ENCODE measurements at places on chromosomes 12 and 14. TPM values are rescaled to one million over a fixed set of nuclear protein-coding genes. Genes with fewer than 3 reads are reported as not detected.

Gene RASSF9
- total RNA-seq = not detected

Gene REM2
- total RNA-seq = 0.14 TPM

Gene B3GNT4
- total RNA-seq = 0.92 TPM

Gene DDN
- total RNA-seq = 1.3 TPM

Gene TRHDE
- not detected for total RNA-seq

Gene ASB2
- 26.4 TPM for total RNA-seq

DNA sequence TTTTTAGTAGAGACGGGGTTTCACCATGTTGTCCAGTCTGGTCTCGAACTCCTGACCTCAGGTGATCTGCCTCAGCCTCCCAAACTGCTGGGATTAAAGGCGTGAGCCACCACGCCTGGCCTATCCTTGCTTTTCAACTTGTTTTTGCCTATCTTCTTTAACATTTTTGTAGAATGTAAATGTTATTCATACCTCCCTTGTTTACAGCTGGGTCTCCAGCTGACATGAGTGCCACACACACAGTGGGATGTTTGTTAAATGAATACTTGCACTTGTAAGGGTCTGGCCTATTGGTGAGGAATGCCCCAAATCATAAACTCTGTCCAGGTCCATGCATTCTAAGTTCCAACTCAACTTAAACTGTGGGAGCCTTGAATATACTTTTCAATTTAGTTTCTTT lies 176.3 kb downstream of the ANO4 start:
- DNase-seq = no peak
- H3K27me3 ChIP-seq = no peaks in the 10 kb centered on the region
- no peaks in the 10 kb centered on the region for H3K36me3 ChIP-seq
- no peak overlapping the region for H3K27ac ChIP-seq
- H3K4me1 ChIP-seq = no peaks in the 10 kb centered on the region

GRCh38 chr14:62126879-62127478 lies 364.8 kb downstream of the SNAPC1 start:
- H3K36me3 ChIP-seq = no peaks in the 10 kb centered on the region
- no peak overlapping the region for H3K27ac ChIP-seq
- H3K4me1 ChIP-seq = no peaks in the 10 kb centered on the region
- no peak for DNase-seq

- no peak overlapping the region for H3K4me3 ChIP-seq
- H3K36me3 ChIP-seq = no peaks in the 10 kb centered on the region
- peaks cover 18% of the 10 kb centered on the region for H3K27me3 ChIP-seq
- no peak for DNase-seq
- peaks cover 6% of the 10 kb centered on the region for H3K4me1 ChIP-seq
These were observed 216.1 kb downstream of the MSRB3 start for GRCh38 chr12:65494537-65494936.

DNA sequence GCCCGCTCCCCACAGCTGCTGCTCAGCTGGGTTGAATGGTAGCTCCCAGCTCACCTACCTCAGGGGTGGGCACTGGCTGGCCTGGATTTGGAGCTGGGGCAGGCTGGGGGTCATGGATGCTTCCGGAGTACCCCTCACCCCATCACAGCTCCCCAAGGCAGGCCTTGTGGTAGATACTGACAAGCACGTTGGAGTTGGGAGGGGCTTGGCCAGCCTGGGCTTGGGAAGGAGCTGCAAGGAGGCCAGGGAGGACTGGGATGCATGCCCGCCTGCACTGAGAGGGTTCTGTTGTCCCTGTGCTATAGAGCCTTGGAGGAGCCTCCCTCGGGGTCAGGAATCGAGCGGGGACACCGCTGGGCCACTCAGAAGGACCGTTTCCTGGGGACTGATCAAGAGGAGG lies 14.2 kb downstream of the TMEM63C start:
- no peak overlapping the region for H3K4me3 ChIP-seq
- H3K27me3 ChIP-seq = no peaks in the 10 kb centered on the region
- no peak for DNase-seq
- no peaks in the 10 kb centered on the region for H3K4me1 ChIP-seq

DNA sequence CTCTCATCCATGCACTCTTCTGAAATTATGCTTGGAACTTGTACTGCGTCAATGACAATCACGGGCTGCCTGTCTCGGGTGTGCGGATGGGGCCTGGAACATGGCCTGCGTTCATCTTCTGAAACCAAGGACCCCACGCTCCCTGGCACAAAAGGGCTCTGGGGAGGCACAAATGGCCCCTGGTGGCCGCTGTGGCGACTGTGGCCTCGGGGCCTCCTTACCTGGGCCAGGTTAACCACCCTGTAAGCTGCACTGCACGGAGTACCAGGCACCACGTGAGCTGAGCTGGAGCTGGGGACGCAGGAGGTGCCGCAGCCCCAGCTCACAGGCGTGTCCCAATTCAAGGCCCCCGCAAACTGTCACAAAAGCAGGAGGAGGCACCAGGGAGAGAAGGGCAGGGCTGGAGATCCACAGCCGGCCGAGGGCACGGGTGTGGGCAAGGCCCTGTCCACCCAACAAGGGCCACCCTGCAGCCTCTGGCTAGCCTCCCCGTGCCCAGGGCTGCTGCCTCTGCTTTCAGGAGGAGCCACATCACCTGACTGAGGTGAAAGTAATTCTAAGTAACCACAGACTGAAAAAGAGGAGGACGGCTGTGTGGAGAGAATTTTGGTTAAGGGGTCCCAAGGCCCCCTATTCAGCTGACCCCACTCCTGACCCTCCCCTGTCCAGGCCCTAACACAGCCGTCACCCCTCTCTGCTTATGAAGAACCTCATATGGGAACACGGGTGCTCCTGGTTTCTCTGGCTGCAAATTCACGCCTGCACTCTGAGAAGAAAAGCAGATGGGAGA lies 61.1 kb upstream of the GALNT9 start:
- H3K4me1 ChIP-seq = no peaks in the 10 kb centered on the region
- DNase-seq = no peak
- no peak overlapping the region for H3K27ac ChIP-seq
- peaks cover 33% of the 10 kb centered on the region for H3K27me3 ChIP-seq
- no peak overlapping the region for H3K4me3 ChIP-seq

- no peaks in the 10 kb centered on the region for H3K27me3 ChIP-seq
- DNase-seq = no peak
- no peak overlapping the region for H3K27ac ChIP-seq
- H3K4me3 ChIP-seq = no peak overlapping the region
These were observed 479.7 kb upstream of the MGAT4C start for GRCh38 chr12:86735851-86736250.

GRCh38 chr14:103848175-103849077 lies 1.1 kb upstream of the PPP1R13B start:
- peak; percentile 14 for DNase-seq
- H3K4me1 ChIP-seq = peaks cover 16% of the 10 kb centered on the region
- H3K27ac ChIP-seq = no peak overlapping the region
- H3K4me3 ChIP-seq = peak overlapping the region; percentile 64

DNA sequence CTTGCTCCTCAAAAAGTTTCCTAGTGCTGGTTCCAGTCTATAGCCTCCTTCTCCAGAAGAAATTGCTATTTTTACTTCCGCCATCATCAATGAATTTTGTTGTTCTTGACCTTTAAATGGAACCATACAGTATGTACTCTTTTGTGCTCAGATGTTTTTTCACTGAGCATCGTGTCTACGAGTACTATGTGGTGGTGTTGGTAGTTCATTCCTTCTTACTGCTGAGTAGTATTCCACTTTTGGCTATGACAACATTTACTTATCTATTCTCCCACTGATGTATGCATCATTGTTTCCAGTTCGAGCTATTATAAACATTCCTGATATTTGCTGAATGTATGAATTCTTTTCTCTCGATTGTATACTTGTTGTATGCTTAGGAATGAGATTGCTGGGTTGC lies 28.6 kb downstream of the SLC2A14 start:
- H3K27ac ChIP-seq = no peak overlapping the region
- H3K36me3 ChIP-seq = no peaks in the 10 kb centered on the region
- peaks cover 17% of the 10 kb centered on the region for H3K27me3 ChIP-seq

DNA sequence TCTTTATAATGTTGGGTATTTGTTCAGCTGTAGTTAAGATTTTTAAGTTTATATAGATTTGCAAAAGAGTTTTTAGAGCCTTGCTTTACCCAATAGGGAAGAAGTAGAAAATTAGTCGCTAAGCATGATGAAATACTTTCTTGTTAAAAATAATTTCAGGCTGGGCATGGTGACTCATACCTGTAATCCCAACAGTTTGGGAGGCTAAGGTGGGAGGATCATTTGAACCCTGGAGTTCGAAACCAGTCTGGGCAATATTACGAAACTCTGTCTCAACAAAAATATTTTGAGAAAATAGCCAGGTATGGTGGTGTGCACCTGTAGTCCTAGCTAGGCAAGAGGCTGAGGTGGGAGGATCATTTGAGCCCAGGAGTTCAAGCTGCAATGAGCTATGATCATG lies 18.7 kb upstream of the SCFD1 start:
- no peaks in the 10 kb centered on the region for H3K4me1 ChIP-seq
- H3K27ac ChIP-seq = no peak overlapping the region
- DNase-seq = no peak
- H3K27me3 ChIP-seq = no peaks in the 10 kb centered on the region

DNA sequence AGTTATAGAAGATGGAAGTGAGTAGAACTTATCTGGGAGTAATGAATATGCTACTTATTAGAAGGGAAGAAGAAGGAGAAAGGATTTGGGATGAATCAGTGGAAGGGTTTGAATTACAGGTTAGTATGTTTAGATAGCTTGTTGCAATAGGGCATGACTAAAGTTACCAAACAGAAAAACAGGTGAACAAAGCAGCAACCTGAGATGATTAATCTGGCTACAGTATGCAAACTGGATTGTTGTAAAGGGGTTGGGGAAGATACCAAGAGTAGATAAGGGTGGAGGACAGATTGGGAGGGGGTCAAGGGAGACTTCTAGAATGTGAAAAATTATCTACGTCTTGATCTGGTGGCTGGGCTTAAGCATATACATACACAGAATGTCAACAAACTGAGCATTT lies 73.4 kb upstream of the CLEC14A start:
- DNase-seq = no peak
- no peak overlapping the region for H3K27ac ChIP-seq
- no peaks in the 10 kb centered on the region for H3K27me3 ChIP-seq
- no peaks in the 10 kb centered on the region for H3K4me1 ChIP-seq
- no peaks in the 10 kb centered on the region for H3K36me3 ChIP-seq

GRCh38 chr12:58537278-58537677 lies 383.0 kb downstream of the LRIG3 start:
- no peak for DNase-seq
- no peak overlapping the region for H3K27ac ChIP-seq
- H3K36me3 ChIP-seq = no peaks in the 10 kb centered on the region

DNA sequence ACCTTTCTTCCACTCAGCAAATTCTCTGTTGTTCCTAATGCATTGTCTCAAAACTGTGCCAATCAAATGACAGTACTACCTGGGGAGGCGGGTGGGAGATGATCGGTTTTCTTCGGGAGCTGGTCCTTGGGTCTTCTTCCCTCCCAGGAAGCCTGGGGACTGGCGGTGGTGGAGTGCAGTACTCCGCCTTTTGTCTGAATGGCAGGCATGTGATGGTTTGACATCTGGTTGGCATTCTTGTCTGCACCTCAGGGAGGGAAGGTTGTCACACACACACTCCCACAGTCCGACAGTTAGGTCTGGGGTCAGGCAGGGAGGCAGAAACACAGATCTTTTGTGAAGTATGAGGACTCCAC lies 114.8 kb downstream of the SNAPC1 start:
- H3K27ac ChIP-seq = no peak overlapping the region
- H3K27me3 ChIP-seq = peaks cover 27% of the 10 kb centered on the region
- no peak for DNase-seq
- H3K36me3 ChIP-seq = no peaks in the 10 kb centered on the region
- no peaks in the 10 kb centered on the region for H3K4me1 ChIP-seq

DNA sequence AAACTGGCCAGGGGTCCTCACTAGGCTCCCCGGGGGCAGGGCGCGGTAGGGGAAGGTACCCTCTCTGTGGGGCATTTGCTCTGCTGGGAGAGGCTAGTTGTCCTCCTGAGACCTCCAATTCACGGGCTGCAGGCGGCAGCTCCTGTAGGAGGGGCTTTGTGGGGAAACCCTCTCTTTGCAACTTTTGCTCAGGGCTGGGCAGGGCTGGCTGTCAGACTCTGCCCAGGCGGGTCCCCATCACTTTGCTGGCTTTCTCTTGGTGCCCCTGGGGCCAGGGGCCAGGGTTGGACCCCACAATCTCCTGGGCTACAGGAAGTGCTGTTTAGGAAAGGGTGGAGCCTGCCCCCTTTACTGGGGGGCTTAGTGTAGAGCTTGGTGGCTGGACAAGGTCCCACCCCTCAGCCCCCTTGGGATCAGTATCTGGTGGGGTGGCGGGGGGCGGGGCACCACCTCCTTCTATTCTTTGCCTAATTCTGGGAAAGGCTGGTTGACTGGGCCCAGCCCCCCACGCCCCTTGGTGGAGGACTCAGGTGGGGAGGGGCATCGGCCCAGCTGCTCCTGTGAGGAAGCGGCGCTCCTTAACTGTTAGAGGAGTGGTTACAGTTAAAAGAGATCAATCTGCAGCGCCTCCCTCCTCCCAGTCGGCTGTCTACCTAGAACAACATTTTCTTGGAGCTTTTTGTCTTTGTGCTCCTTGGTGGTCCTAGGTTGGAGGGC lies 918.7 kb downstream of the AACS start:
- no peak overlapping the region for H3K4me3 ChIP-seq
- H3K4me1 ChIP-seq = no peaks in the 10 kb centered on the region
- H3K36me3 ChIP-seq = no peaks in the 10 kb centered on the region
- H3K27me3 ChIP-seq = peaks cover 48% of the 10 kb centered on the region
- DNase-seq = no peak
- no peak overlapping the region for H3K27ac ChIP-seq

DNA sequence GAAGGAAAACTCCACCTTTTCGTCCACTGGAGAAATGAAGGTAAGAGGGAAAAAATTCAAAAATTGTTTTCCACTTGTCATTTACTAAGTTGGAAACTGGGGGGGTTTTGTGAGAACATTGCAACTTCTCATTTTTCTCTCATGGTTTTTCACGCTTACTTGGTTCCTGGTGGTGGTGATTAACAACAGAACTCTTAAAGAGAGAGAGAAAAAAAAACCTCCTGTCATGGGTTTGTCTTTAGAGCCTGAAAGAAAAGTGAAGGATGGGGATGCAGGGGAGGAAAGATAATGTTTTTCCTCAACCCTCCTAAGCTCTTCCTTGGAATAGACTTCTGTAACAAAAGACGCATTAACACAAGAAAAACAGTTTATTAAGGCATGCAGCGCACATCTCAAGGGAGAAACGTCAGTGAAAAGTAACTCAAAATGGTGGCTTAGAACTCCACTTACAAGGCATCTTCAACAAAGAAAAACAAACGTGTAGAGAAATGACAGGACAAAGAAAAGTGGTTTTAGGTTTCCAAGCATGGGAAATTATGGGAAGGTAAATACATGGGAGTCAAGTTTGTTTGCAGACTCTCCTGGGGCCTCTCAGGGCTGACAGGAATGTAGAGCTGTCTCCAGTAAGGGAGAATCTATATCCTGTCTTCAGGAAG lies 81.9 kb upstream of the ATF7IP start:
- H3K4me3 ChIP-seq = no peak overlapping the region
- peaks cover 4% of the 10 kb centered on the region for H3K36me3 ChIP-seq
- peak overlapping the region; percentile 40 for H3K27ac ChIP-seq
- no peak for DNase-seq

DNA sequence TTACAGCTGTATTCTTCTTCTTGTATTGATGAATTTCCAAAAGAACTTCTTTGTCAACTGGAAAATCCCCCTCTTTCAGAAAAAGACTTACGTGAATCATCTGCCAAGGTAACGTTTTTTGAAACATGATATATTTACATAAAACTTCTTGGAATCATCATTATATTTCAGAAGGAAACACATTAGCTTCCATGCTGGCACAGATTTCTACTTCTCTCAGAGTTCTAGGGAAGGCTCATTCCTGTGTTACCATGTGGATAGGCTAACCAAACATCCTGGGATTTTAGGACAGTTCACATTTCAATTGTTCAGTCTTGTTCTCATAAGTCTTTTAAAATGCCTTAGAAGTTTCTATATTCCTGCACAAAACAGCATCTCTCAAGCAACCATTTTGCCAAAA lies 120.3 kb upstream of the NEDD1 start:
- no peaks in the 10 kb centered on the region for H3K36me3 ChIP-seq
- H3K4me3 ChIP-seq = no peak overlapping the region
- DNase-seq = no peak
- H3K4me1 ChIP-seq = no peaks in the 10 kb centered on the region
- no peak overlapping the region for H3K27ac ChIP-seq

All from activated naive CD8-positive, alpha-beta T cell treated with anti-CD3 and anti-CD28 coated beads for 36 hours (primary cell).